NCI-H774 (cell line): ENCODE measurements at places on chromosomes 5 and 9.

DNA sequence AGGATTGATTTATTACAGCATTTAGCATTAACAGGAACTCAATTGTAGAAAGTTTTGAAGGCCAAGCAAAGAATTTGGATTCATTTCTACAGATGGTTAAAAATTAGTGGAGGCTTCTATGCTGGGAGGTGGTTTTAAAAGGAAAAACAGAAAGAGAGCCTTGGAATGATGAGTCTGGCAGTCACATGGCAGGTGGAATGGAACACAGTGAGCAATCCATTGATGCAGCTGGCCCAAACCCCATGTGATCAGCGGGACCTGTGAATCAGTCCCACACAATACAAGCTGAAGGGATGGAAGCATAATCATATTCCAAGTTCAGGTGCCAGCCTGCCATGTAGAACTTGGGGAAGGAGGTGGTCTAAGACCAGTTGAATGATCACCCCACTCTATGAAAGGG lies 147.9 kb downstream of the PIP5K1B start:
- no peak for DNase-seq

- no peak for DNase-seq
These were observed 80.0 kb upstream of the JAK2 start for GRCh38 chr9:4905135-4905490.

- DNase-seq = no peak
These were observed 54.9 kb upstream of the GRAMD2B start for GRCh38 chr5:126368239-126368812.

- DNase-seq = peak; percentile 63
These were observed 579.7 kb upstream of the ZNF608 start for GRCh38 chr5:125326150-125326510.

- DNase-seq = no peak
These were observed 121.4 kb upstream of the CACNA1B start for GRCh38 chr9:137756045-137756744.

- DNase-seq = no peak
These were observed 66.9 kb downstream of the SLC44A1 start for GRCh38 chr9:105311306-105311705.

DNA sequence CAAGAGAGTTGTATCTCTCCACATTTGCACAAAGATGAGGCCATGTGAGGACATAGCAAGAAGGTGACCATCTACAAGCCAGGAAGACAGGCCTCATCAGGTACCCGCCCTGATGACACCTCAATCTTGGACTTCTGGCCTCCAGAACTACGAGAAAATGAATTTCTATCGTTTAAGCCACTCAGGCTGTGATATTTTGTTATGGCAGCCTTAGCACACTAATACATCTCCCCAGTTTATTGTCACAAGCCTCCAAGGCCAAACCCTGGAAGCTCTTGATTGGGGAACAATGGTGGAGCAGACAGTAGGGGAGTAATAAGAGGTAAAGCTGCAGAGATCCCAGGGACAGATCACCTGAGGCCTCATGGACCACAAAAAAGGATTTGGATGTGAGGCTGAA lies 7.7 kb upstream of the P4HA2 start:
- DNase-seq = no peak

DNA sequence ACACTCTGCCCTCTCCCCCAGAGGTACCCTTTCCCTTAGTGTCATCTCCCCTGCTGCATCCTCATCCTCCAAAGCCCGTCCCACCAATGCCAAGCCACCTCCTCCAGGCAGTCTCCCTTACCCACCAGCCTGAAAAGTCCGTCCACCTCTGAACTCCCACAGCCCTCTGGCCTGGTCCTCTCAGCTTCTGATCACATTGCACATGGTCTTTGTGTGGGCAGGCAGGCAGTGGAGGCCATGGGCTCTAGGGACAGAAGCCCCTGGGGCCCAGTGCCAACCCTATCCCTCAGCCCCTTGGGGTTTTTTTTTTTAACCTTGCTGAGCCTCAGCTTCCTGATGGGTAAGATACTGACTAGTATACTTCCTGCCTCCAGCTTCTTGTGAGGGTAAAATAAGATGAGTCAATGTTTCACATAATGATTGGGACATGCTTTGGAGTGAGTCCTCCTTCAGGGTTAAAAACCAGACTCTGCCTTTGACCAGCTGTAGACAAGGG lies 19.4 kb downstream of the CSF1R start:
- DNase-seq = no peak

DNA sequence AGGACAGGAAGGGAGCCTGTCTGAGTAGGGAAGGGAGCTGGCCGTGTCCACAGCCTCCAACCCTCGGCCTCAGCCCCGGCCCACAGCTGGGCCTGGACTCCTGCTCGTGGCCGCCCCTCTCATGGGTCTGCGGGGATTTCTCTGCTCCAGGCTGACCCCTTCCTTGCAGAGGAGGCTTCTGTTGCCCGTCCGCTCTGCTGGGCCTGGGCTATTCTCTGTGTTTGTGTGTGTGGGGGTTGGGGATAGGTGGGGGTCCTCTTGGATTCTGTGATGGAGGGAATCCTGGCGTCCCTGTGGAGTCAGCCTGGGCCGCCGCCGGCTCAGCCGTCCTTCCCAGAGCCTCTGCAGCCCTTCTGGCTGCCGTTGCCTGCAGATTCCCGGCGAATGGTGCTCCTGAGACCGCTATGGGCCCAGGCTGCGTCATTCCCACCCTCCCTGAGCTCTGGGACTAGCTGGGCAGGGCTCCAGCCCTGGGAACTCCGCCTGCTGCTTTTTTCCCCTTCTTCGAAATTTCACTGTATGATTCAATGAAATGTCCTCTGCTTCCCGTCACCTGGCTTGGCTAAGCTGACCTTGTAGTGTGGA lies 64.2 kb downstream of the FGF18 start:
- DNase-seq = no peak

DNA sequence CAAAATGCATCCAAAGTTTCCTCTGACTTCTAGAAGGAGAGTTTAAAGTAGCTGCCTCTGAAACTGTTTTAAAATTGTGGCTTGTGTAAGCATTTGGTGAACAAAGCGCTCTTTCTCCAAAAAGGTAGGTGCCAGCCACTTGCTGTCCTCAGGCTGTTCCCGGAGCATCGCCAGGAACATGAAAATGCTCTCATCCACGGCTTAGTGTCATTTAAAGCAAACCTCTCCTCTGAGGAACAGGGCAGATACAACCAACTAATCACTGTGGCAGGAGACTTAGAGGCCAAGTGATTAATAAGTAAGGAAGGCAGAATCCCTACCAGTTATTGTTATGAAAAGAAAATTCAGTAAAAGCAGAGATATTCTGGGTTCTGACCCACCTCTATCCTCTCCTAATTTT lies 165.6 kb downstream of the DCP2 start:
- DNase-seq = no peak

- DNase-seq = no peak
These were observed 568.7 kb upstream of the ADAMTS16 start for GRCh38 chr5:4571248-4571948.

DNA sequence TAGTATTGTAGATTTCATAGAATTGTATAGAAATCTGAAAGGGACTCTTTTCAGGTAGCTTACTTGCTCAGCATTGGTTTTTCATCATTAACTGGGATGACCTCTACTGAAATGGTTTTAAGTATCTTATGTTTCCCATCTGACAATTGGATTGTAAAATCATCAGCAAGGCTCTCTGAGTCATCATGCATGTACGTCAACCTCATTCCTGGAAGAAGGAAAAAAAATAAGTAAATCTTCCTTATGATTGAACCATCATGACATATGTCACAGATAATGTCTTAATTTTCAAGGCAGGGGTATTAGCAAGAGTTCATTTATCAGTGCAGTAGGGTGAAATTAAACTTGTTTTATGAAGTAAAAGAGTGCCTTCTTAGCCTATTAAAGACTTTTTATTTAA lies 74.9 kb upstream of the CER1 start:
- no peak for DNase-seq

- peak; percentile 64 for DNase-seq
These were observed at the start of gene PCDHB11 for GRCh38 chr5:141199359-141200235. Gene PCDHB11, plus strand, starts transcription at chr5:141199627. Its CDS starts 148 bp downstream, at chr5:141199775.

DNA sequence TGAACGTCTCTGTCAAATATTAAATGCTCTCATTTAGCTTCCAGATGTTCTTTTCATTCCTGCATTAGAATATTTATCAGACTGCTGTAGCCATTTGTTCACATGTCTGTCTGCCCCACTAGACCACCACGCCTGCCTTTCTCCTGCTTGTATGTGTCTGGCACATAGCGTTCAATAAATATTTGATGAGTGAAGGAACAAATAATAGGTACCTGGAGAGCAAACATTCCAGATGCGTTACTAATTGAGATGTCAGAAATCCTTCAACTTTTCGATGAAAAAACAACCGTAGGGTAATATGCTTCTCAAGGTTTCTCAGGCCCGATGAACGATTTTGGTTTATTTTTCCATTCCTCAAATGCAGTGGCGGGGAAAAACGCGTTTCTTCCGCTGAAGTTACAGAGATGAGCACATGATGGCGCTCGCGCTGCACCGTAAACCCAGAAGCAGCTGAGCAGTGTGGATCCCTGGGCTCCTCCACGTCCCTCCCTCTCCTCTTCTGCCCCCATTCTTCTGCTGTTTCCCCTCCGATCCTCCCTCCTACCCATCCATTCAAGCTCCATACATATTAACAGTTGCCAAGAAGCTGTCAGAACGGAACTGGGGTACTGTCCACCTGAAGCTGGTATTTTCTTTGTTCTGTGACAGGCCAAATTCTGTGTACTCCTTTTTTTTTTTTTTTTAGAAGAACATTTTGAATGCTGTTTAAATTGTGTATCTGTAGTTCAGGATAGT lies 245.4 kb downstream of the MPDZ start:
- peak; percentile 81 for DNase-seq

DNA sequence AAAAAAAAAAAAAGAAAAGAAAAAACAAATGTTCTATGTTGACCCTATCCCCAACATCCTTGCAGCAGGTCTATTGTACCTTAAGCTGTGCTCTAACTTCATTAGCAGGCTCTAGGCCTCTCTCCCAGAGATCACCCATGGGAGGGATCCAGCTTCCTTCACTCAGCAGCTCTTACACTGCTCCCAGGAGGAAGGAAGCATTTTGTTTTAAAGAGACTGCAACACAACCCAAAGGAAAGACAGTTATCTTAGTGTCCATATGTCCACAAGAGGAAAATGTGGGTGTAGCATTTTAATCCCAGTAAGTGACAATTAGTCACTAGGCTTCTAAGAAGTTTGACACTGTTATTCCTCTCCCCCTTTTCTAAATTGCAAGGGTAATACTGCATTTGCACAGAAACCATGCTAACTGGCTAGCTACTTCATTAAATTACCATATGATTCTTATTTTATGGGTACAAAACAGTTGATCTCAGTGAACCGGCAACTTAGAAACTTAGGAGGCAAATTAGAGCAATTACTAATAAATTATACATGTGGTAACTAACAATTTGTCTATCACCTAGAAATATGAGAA lies 58.8 kb downstream of the MARCHF3 start:
- no peak for DNase-seq

DNA sequence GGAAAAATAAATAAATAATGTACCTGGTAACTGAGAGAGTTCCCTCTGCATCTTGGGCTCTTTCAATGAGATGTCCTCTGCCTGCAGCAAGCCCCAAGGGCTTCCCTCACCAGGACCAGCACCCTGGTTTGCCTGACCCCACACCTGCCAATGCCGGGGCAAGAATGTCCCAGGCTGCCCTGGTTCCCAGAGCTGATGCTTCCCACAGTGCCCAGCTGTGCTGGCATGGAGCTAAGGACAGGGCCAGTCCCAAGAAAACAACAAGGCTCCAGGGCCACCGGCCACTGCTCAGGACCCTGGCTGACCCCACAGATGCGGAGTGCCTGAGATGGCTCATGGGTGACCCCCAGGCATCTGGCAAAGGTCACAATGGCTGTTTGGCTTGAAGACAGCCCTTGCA lies 123.5 kb downstream of the KCNIP1 start:
- no peak for DNase-seq

GRCh38 chr5:135438636-135439221 lies 8.4 kb downstream of the DCANP1 start:
- DNase-seq = no peak

GRCh38 chr9:16039218-16039987 lies 486.6 kb downstream of the CCDC171 start:
- DNase-seq = no peak

DNA sequence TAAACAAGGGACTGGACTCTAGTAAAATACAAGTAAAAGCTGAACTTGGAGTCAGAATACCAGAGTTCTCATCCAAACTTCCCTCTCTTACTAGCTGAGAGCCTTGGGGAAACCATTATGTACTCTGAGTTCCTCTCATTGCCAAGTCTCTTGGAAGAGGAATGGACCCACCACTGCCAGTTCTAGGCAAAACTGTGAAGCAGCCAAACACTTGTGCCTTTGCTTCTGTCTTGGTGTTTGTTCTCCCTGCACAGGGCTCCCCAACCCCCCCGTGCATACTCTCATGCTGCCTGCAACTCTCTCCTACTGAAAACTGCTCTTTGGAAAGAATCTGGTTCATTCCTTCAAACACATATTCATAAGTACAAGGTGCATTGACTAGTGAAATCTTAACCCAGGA lies 102.6 kb downstream of the PDZD2 start:
- no peak for DNase-seq

- no peak for DNase-seq
These were observed 40.3 kb upstream of the TNFAIP8 start for GRCh38 chr5:119315516-119315949.

DNA sequence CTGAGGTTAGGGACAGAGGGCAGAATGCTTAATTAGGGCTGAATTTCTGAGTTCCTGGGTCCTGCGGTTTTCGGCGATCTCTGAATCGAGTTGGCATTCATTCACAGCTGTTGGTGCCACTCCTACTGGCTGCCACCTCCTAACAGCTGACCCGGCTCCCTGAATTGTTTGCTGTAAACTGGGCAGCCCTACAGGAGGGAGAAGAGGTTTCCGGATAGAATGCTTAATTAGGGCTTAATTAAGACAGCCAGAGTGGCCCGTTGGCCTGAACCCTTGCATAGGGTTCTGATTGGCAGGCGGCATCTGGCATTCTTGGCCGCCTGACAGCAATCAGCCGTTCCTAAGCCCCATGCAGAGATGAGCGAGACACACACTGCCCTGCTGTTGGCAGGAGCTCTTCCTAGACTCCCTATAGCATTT lies 25.7 kb downstream of the FRMPD1 start:
- DNase-seq = peak; percentile 66

- DNase-seq = no peak
These were observed 8.9 kb downstream of the LARS1 start for GRCh38 chr5:146173597-146173996.

DNA sequence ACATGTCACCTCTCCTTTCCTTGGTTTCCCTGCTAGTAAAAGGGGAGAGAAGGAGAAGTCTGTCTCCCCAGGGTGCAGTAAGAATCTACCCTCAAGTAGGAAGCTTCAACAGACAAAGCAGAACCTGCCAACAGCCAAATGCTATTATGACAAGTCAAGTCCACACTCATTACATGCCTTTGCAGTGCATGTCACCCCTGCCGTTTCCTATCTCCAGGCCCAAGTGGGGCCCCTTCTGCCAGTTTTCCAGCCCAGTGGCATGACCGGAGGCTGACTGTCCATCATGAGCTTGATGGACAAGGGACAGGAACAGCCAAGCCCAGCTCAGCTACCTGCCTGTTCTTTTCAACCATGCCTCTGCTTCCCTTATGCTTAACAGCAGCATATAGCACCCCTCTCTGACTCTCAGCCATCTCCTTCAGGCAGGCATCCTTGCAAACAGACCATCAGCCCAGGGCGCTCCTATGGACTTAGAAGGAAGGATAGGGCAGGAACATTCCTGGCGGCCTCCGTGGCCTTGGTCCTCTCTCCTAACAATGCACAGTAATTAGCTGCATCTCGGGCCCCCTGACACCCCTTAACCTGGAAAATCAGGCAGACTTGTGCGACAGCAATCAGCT lies 107.2 kb upstream of the RAD23B start:
- no peak for DNase-seq
